ENCODE measurements at places on chromosomes 4 and X.

DNA sequence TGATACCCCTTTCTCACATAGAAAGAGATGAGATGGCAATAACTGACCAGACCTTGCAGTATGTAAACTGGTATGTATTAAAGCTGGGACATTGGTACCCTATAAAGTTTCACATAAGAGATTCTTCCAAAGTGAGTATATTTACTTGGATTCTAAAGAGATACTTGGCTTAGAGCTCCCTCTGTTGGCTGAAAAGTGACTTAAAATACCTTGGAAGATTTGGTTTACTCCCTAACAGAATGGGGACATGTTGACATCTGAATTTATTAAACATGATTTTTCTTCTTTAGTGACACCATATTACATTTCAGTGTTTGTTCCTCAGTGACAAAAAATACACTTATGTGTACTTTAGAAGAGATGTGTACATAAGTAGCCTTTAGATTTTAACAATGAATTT, 47.9 kb upstream of the RGN start:
- no peak for DNase-seq

DNA sequence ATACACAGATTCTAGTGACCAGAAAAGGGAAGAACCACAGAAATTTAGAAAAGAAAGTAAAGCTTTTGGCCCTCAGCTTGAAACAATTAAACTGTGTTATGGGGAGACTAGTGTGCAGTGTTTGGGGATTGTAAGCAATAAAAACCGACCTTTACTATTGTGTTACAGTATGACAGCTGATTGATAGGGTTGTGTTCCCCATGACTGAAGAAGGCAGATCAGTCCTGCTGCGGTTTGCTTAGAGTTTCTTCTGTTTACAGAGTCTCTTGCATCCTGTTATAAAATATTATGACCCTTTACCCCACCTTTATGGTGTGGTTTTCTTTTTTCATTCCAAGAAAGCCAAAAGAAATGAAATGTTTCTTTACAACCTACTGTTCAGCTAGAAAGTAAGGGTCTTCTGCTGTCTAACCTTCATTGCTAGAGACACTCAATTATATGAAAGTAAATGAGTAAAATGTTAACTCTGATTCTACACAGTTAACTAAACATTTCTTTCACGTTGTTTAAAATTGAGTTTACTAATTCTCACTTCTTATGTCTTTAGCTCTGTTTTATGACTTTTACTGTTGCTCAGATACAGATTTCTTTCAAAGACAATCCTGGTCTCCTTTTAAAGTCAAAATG, 18.1 kb downstream of the CHIC1 start:
- no peak for DNase-seq

DNA sequence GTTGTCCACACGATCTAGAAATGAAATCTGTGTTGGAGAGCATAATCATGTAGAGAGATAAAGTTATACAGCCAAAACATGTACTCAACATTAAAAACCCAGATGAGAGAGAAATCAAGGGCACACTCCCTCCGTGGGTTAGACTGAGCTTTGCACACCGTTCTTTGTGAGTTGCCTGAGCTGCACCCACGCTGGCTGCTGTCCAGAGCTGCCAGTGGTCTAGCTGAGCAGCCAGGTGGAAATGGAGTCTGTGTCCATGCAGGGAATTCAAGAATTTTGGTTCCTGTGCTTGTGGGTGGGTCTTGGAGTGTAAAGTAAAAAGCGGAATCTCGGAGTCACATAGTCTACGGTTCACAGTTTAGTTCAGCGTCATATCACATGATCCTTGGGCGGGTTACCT, 84.6 kb downstream of the GPR143 start:
- no peak for DNase-seq

DNA sequence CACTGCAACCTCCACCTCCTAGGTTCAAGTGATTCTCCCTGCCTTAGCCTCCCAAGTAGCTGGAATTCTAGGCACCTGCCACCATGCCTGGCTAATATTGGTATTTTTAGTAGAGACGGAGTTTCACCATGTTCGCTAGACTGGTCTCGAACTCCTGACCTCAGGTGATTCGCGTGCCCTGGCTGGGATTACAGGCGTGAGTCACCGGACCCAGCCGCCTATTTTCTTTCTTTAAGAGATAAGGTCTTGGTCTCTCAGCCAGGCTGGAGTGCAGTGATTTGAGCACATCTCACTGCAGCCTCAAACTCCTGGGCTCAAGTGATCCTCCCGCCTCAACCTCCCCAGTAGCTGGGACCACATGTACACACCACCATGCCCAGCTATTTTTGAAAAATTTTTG, 166.5 kb downstream of the DHRSX start:
- no peak for DNase-seq

DNA sequence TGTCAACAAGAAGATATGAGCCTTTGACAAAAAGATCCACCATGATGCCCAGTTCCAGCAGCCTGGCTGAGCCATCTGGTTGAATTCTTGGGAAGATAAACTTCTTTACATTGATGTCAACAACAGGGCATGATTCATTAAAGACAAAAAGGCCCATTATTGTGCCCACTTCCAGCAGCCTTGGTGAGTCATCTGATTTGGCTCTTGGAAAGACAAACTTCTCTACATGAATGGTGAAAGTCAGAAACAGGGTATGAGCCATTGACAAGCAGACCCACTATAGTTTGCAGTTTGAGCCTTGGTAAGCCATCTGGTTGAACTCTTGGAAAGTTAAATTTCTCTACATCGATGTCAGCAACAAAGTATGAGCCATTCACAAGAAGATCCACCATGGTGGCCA, 4.1 kb upstream of the CSF2RA start:
- no peak for DNase-seq

DNA sequence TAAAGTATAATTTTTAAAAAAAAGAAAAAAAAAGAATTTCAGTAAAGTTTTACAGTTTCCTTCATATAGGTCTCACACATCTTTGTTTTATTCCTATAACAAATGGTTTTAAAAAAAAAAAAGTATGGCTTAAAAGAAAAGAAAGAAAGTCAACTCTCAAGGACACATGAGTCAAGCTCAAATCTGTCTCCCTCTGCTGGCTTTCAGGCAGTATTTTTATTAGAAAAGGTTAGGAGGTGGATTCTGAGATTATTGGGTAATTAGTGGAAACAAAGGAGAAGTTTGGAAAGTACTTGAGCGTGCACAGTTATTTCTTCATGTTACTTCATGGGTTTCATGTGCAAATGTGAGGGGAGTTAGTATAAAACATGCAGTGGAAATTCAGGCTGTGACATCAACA, 36.6 kb upstream of the BTC start:
- DNase-seq: no peak

DNA sequence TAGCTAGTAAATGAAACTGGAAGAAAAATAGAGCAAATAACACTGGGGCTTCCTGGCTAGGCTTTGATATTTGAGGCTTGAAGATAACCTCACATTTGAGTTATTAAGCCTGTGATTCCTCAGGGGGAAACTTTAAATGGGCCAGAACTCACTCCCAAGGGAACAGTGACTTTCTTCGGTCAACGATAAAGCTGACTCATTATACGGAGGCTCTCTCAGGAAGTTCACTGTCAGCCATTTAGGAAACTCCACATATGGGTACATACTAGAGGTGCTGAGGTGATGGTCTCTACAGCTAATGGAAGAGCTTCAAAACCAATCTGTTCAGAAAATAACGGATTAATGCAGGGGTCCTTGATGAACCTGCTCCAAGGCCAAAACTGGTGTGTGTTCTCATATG, 120.8 kb downstream of the SH2D1A start:
- no peak for DNase-seq

- no peak for DNase-seq
These were observed 31.0 kb upstream of the PDE5A start for GRCh38 chr4:119659576-119659975.

DNA sequence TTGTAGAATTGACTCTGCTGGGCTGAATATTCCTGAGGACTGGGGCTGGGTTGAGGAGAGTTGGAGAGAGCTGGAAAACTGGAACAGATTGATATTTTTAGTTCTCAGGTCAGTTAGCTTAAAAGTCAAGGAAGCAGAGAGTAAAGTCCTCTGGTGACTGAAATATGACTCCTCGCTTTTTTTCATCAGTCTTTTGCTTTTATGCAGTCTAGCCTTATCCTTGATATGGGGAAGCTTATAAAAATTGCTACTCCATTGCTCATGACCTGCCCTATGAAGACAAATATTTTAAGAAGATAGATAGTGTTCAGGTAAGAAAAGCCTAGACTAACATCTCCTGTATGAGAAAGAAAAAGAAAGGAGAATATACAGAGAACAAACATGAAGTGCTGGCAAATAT, 152.7 kb downstream of the C4orf33 start:
- DNase-seq: no peak

- DNase-seq: no peak
These were observed 348.6 kb downstream of the PTTG2 start for GRCh38 chr4:38308728-38309311.

GRCh38 chrX:19225909-19226308, 103.6 kb upstream of the ADGRG2 start:
- no peak for DNase-seq

- DNase-seq: no peak
These were observed 54.5 kb downstream of the CHM start for GRCh38 chrX:85992811-85993229.

GRCh38 chrX:110462957-110463356, 104.3 kb downstream of the RTL9 start:
- DNase-seq: no peak

DNA sequence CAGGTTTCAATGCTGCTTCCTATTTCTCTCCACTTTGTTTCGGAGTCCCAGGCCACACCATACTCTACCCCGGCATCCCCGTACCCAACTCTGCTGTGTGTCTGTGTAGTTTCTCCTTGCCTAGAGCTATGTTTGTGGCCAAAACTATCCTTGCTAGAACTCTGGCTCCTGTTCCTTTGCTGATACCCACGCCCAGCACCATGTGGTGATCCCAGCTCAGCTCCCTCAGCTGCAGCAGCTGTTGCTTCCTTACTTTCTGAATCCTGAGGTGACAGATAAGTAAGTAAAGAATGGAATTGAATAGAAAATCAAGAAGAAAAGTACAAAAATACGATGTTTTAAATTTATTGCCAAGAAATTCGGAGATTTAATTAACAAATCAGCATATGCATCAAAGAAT, 55.8 kb downstream of the CASP3 start:
- no peak for DNase-seq

GRCh38 chrX:53950130-53950733, 94.0 kb downstream of the PHF8 start:
- no peak for DNase-seq

GRCh38 chr4:22389240-22389870, 126.5 kb downstream of the ADGRA3 start:
- no peak for DNase-seq

GRCh38 chrX:16870862-16871815, 977 bp upstream of the RBBP7 start:
- no peak for DNase-seq

- DNase-seq: no peak
These were observed 34.5 kb downstream of the PRPS1 start for GRCh38 chrX:107662824-107663223.

DNA sequence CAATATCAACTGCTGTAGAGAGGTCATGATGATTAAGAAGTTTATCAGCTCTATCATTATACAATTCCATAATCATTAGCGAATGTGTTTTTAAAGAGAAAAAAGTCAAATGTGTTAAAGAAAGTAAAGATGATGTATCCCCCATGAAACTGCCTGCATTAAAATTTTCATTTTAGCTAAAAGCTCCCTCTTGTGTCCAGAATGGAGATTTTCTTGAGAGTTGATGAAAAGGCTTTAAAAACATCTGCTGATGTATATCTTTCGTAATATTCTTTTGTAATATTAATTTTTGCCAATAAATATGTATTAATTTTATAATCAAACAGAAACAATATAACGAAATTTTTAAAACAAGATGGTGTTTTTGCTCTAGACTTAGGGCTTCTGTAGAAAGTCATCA, 52.1 kb upstream of the LHFPL1 start:
- no peak for DNase-seq

GRCh38 chr4:30721185-30722091, 1.3 kb downstream of the PCDH7 start:
- no peak for DNase-seq

DNA sequence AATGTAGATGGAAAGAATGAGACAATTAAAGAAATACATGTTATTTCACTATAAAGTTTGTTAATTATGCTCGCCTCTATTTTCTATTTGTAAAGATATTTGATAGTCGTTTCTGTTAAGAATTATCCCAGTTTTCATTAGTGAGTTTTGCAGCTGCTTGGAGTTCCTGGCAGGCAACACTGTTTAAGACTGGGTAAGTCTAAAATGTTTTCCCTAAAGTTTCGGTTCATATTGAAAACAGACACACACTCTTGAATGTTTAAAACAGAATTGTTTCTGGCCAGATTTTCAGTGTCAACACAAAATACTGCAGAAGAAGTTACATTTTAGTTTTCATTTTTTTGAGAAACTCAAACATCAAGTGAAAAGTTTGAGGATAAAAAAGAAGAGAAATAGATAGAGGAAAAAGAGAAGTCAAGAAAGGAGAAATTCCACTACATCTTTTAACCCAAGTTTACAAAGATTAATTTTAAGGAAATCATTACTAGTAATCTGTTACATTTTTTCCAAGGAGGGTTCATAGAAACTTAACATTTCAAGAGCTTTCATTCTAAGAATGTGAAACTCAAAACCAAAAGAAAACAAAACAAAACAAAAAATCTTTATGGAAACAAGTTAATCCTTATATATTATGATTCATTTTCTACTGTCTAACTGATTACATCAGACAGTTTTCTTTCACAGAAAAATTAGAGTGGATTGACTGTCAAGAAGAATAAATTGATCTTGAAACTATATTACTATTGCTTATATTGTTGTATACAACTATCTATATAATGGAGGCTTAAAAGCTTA, 305.5 kb downstream of the FAT4 start:
- no peak for DNase-seq

DNA sequence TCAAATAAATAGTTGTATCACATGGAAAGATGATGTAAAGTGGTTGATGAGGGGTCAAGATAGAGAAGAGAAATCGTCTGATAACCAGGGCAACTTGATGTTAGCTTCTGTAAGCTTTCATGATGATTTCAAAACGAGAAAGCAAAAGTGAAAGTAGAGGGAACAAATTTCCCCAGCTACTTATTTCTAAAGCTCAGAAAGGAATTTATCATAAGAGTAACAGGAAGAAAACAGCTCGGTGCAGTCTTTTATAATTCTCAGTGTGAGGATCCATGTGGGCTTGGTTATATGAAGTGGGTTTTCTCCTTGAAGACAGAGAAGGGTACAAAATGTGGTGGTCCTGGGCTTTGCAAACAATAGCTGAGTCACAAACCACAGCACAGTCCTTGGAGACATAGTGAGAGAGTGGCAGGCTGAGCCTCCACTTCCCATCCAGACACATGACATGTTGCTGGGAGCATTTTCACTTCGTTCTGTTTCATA, 32.1 kb upstream of the GLRA2 start:
- no peak for DNase-seq

GRCh38 chr4:114038762-114039387, 59.4 kb upstream of the ARSJ start:
- no peak for DNase-seq

- DNase-seq: no peak
These were observed 45.6 kb upstream of the GRIA3 start for GRCh38 chrX:123138473-123138872.

DNA sequence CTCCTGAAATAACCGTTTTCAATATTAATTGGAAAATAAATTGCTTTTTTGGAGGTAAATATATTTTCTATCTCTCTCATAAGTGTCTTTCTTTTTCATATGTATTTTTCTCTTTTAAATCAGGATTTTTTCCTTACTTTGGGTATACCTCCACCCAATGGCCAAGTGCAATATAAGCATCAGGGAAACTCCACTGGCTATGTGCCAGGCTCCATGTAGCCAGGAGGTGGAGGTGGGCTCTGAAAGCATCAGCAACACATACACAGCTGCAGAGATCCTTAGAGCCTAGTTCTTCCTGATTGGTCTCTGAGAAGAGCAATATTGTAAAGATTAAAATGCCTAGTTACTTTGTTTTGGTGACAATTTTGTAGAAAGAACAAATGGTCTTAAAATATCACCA, 3.4 kb downstream of the GABRA2 start:
- no peak for DNase-seq
